Activated CD4-positive, CD25-positive, alpha-beta regulatory T cell (primary cell): ENCODE measurements at places on chromosomes 7 and 10.

DNA sequence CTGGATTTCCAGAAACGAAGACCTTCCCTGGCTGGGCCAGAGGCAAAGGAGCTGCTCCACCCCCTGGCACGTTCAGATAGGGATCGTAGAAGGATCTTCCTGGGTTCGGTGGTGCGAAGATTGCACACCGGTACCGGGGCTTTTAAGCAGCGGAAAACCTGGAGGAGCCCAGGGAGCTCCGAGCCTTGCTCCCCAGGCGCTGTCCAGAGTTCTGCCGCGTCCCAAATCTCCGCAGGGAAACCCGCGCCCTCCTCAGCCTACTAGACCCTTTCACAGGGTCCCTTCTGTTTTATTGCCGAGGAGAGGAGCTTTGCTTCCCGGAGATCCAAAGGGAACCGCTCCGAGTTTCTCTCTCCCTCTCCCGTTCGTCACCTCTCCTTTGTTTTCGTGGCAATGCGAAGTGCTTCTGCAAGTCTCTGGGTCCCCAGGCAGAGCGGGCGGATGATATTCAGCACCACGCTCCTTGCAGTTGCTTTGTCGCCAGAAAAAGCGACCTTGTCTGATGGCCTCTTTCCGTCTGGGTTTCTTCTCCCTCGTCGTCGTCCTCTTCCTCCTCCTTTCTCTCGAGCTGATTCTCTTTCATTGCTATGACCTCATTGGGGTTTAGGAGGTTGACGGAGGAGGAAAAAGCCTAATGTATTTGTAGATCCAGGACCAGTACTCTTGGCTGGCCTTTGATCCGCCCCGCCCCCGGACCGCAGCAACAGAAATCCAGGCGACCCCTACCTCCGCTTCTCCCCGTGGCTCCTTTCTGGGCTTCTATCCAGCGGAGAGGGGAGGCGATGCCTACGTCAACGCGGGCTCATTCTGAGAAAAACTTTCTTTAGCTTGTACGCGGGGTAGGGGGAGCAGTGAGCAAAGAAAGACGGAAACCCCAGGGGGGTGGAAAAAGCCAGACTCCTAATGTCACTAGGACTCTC lies at the start of gene TMEM196:
Gene TMEM196, minus strand, starts transcription at position 777 of the 920 bp plus-strand sequence. CDS start 921 bp downstream, outside the sequence.
- DNase-seq = no peak

GRCh38 chr10:44517635-44518034 lies 132.7 kb upstream of the CXCL12 start:
- DNase-seq = no peak

- no peak for DNase-seq
These were observed 30.7 kb upstream of the INPP5A start for GRCh38 chr10:132506711-132507408.

GRCh38 chr7:130896898-130897514 lies 163.0 kb upstream of the KLF14 start:
- peak; percentile 51 for DNase-seq

GRCh38 chr7:147376192-147376591 lies 1214.4 kb upstream of the C7orf33 start:
- DNase-seq = no peak

DNA sequence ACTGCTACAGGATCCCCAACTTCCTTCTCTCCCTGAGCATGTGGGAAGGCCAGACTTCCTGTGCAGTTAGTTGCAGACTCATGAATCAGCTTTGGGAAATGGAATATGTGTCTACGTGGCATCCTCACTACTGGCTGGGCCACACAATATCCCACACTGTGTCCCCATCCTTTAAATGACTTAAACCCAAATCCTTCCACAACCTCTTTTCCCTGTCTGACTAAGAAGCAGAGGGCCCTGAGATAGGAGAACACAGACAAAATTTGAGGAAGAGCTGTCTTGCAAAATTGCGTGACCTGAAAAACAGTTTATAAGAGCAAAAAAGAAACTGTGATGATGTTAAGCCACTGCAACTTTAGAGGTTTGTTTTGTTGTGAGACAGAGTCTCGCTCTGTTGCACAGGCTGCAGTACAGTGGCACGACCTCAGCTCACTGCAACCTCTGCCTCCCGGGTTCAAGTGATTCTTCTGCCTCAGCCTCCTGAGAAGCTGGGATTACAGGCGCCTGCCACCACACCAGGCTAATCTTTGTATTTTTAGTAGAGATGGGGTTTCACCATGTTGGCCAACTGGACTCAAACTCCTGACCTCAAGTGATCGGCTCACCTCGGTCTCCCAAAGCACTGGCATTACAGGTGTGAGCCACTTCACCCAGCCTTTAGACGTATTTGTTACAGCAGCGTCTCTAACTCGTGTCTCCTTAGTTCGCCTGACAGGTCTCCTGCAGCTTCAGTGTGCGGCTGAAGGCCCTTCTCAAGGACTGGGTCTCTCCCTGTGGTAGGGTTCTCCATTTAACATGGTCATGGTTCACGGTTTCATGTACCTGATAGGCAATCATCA lies 46.9 kb upstream of the SFMBT2 start:
- no peak for DNase-seq

GRCh38 chr10:70445718-70446657 lies 4.5 kb upstream of the NODAL start:
- DNase-seq = no peak

- DNase-seq = no peak
These were observed at the start of gene TRIL for GRCh38 chr7:28958235-28958979. Gene TRIL, minus strand, starts transcription at chr7:28958330. Its CDS starts 284 bp downstream, at chr7:28958046.

DNA sequence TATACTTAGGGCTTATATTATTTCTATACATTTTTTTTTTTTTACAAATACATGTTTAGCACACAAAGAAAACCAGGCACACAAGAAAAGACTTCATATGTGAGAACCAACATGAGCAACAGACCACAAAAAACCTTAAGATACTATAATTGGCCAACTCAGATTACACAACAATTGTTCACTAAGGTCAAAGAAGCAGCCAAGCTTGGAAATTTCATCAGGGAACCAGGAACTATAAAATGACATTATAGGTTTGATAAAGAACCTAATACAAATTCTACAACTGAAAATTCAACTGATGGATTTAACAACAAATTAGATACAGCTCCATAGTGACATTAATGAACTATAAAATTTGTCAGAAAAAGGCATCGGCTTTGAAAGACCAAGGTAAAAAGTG lies 4.4 kb upstream of the LUC7L2 start:
- DNase-seq = no peak

GRCh38 chr10:103188853-103189252 lies 4.2 kb downstream of the NT5C2 start:
- DNase-seq = no peak

DNA sequence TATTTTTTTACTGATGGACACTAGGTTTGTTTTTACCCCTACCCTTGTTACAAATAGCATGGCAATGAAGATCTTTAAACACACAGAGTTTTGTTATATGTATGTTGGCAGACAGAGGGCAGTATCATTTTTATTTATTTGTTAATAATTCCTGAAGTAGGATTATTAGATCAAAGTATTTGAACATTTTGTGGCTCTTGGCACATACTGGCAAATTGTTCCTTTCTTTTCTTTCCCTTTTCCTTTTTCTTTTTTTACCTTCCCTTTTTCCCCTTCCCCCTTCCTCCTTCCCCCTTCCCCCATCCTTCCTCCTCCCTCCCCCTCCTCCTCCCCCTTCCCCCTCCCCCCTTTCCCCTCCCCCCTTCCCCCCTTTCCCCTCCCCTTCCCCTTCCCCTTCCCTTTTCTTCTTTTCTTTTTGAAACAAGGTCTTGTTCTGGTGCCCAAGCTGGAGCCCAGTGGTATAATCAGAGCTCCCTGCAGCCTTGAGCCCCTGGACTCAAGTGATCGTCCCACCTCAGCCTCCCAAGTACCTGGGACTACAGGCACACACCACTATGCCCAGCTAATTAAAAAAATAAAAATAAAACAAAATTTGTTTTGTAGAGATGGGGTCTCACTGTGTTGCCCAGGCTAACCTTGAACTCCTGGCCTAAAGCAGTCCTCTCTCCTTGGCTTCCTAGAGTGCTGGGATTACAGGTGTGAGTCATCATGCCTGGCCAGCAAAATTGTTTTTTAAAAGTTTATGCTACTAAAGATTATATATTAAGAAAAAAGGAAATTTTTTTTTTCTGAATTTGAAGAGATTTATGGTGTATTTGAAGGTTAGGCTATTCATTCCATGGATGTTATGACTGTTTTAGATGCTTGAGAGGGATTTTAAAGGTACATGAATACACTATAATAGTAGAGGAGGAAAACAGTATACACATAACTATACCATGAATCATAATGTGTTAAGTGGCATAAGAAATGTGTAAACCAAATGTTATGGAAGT lies 39.3 kb downstream of the SEPTIN7 start:
- no peak for DNase-seq

DNA sequence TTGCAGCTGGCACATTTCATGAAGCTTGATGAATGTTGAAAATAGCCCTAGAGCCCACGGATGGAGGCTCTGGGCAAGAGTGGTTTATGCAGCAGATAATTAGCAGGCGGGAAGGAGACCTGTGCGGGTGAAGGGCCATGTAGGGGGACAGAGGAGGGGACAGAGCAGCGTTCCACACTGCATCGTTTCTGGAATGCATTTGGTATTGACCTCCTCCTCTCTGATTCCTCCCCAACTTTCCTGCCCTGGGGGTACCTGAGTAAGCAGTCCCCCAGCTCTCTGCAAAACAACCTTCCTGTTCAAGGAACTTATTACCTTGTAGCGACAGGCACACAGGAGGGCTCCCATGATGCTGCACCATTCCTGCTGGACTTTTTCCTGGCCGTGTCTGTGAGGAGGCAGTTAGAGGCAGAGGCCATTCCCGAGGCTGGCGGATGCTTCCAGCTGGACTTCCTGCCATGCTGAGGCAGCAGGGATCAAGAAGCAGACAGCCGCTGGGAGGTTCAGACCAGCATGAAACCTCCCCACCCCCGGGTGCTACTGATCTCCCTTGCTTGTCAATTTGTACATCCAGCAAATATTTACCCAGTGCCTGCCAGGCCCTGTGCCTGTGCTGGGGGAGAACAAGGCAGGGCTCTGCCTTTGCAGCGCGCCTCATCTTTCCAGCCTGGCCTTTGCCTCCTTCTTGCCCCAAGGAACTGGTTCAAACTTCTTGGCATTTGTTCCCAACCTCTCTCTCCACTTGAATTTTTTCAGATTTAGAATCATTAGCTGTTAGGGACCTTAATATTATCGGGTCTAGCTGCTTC lies 28.7 kb downstream of the SLC29A3 start:
- no peak for DNase-seq

DNA sequence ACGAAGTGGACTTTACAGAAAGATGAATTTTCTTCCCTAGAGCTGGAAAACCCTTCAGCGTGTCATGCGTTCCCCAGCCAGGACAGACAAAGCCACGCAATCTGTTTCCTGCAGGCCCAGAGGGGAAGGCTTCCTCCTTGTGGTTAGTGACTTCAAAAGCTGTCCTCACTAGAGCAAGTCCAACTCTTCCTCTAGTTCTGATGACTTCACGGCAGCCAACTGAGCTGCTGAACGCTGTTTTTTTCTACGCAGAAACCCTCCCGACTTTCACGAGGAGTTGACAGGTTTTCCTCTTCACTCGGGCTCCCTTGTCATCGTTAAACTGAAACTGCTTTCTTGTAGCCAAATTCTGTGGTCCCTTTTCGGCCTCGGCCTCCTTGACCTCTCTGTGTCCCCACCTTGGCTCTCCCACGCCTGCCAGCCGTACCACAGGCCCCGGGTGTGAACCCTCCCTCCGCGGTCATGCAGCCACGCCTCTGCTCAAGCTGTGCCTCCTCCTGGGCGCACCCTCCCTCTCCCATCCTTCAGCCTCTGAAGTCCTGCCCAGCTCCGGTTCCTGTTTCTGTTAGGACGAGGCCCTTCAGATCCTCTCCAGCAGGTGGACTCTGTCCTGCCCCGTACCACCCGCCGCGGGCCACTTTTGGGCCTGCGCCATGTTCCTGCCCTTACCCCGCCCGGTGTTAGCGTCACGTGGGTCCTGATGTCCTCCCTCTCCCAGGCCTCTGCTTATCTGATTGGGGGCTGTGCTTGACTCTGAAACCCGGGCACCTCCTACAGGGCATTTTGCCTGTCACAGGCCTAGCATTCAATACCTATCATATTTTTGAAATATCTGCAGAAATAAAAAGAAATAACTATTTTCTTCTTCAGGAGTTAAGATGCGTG lies 39.3 kb downstream of the CUX1 start:
- DNase-seq = peak; percentile 53

DNA sequence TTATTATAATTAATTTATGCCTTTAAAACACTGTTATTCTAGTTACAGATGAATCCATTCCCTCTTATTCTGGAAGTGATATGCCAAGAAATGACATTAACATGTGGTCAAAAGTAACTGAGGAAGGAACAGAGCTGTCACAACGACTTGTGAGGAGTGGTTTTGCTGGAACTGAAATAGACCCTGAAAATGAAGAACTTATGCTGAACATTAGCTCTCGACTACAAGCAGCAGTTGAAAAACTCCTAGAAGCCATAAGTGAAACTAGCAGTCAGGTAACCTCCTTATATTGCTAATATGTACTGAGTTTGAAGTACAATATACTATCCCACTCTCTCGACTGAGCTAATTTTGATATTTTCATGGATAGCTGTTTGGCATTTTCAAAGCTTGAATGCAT lies 81.6 kb downstream of the CYP51A1 start:
- DNase-seq = no peak

DNA sequence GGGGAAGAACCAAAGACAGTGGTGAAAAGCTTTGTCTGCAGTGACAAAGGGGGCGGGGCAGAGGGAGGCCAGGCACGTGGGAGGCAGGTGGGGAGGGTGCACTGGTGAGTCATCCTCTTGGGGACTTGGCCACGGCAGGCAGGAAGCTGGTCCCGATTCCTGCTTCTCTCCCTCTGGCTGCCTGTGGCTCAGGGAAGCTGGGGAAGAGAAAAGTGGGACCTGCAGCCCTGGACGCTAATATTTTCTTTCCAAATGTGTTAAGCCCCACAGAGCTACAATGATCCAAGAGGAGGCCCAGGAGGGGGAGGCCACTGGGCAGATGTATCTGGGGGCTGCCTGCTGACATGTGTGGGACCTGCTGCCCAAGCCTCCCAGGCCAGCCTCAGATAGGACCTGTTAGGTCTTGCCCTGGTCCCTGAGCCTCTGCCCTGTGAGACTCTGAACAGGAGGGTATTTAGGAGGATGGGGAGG lies 231.8 kb downstream of the KCNMA1 start:
- no peak for DNase-seq

DNA sequence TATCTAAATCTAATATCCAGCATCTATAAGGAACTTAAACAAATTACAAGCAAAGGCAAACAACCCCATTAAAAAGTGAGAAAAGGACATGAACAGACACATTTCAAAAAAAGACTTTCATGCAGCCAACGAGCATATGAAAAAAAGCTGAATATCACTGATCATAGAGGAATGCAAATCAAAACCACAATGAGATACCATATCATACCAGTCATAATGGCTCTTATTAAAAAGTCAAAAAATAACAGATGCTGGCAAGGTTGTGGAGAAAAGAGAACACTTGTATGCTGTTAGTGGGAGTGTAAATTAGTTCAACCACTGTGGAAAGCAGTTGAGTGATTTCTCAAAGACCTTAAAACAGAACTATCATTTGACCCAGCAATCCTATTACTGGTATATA lies 334.4 kb upstream of the CACNA2D1 start:
- DNase-seq = no peak

GRCh38 chr7:31204071-31204470 lies 136.5 kb downstream of the NEUROD6 start:
- no peak for DNase-seq

- peak; percentile 22 for DNase-seq
These were observed 169.4 kb downstream of the ARHGAP12 start for GRCh38 chr10:31759124-31759798.

GRCh38 chr7:127153315-127153714 lies 99.4 kb downstream of the GRM8 start:
- DNase-seq = no peak

GRCh38 chr7:47639495-47640110 lies 57.7 kb upstream of the TNS3 start:
- no peak for DNase-seq

GRCh38 chr7:140263277-140263676 lies 86.5 kb upstream of the KDM7A start:
- no peak for DNase-seq

GRCh38 chr7:69192134-69192533 lies 406.1 kb upstream of the AUTS2 start:
- DNase-seq = no peak
